Activated CD8-positive, alpha-beta T cell treated with anti-CD3 and anti-CD28 coated beads for 36 hours (primary cell): ENCODE measurements at places on chromosomes 6 and 20. TPM values are rescaled to one million over a fixed set of nuclear protein-coding genes. Genes with fewer than 3 reads are reported as not detected.

The IL17F gene
- total RNA-seq: 0.86 TPM

The GGTLC1 gene
- not detected for total RNA-seq

DNA sequence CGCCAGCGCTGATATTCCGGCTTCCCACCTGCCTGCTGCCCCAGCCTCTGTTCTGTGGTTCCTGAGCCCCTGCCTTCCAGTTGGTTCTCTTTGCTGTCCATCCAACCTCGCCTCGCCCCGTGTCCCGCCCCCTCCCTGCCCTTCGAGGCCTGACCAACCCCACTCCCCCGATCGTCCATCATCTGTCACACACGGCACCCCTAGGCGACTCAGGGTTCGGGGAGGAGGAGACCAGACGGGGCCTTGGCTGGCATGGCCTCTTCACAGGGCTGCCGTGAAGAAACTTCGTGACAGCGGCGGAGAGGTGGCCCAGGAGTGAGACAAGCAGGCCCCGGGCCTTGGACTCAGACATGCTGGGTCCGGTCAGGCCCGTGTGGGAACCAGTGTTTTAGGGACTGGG lies 226.1 kb downstream of the QKI start:
- H3K4me1 ChIP-seq: no peaks in the 10 kb centered on the region
- H3K36me3 ChIP-seq: no peaks in the 10 kb centered on the region
- H3K27ac ChIP-seq: no peak overlapping the region
- H3K4me3 ChIP-seq: no peak overlapping the region
- DNase-seq: no peak

- no peak for DNase-seq
- no peaks in the 10 kb centered on the region for H3K36me3 ChIP-seq
- H3K4me1 ChIP-seq: peaks cover 7% of the 10 kb centered on the region
- H3K4me3 ChIP-seq: no peak overlapping the region
- H3K27me3 ChIP-seq: no peaks in the 10 kb centered on the region
Observed at GRCh38 chr6:158441716-158442215, 118.1 kb upstream of the TMEM181 start.

DNA sequence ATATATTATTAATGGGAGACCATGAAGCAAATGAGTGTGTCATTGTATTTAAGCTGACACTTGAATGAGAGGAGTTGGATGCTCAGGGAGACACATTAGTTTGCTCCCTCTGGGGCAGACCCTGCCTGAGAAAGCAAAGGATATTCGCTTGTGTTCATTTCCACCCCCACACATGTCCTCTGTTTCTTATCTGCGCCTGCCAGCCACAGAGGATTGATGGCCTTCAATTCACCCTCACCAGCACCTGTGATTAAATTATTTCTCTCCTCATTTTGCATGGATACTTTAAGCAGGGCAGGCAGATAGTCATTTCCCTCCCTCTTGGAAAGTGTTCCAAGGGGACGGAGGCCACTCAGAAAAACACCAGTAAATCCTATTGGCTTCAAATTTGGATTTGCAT lies 185.2 kb upstream of the GMDS start:
- no peak overlapping the region for H3K27ac ChIP-seq
- no peaks in the 10 kb centered on the region for H3K36me3 ChIP-seq
- no peak overlapping the region for H3K4me3 ChIP-seq
- H3K4me1 ChIP-seq: no peaks in the 10 kb centered on the region
- H3K27me3 ChIP-seq: no peaks in the 10 kb centered on the region

The SPATS1 gene
- not detected for total RNA-seq

DNA sequence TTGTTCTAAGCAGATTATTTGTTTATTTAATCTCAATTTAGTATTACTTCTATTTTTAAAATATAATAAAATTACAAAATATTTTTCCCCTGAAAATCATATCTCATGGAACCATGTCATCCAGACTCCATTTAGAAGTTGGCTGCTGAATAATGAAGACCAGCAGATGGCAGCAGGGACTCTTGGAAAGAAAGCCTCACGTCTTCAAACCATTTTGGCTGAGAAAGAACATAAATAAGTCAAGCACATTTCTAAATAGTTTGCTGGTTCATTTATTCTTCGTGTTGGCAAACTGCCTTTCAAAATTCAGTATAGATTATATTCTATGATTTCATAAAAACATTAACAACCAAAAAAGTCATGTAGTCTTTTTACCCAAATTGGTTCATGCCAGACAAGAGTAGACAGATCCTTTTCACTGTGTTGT lies 71.7 kb downstream of the RCAN2 start:
- no peaks in the 10 kb centered on the region for H3K4me1 ChIP-seq
- H3K36me3 ChIP-seq: no peaks in the 10 kb centered on the region
- peaks cover 22% of the 10 kb centered on the region for H3K27me3 ChIP-seq
- H3K4me3 ChIP-seq: no peak overlapping the region
- peak; percentile 60 for DNase-seq

The COQ3 gene
- total RNA-seq: 20.8 TPM

The PI3 gene
- total RNA-seq: not detected

GRCh38 chr20:9852566-9852965 lies 13.7 kb upstream of the PAK5 start:
- H3K27ac ChIP-seq: no peak overlapping the region
- no peak overlapping the region for H3K4me3 ChIP-seq
- H3K27me3 ChIP-seq: no peaks in the 10 kb centered on the region
- H3K4me1 ChIP-seq: no peaks in the 10 kb centered on the region
- no peaks in the 10 kb centered on the region for H3K36me3 ChIP-seq
- DNase-seq: no peak

GRCh38 chr6:152008779-152009178 lies 201.3 kb downstream of the ESR1 start:
- no peaks in the 10 kb centered on the region for H3K27me3 ChIP-seq
- H3K4me3 ChIP-seq: no peak overlapping the region
- no peaks in the 10 kb centered on the region for H3K36me3 ChIP-seq
- DNase-seq: no peak

The BIRC7 gene
- 5.1 TPM for total RNA-seq

The CRIP3 gene
- total RNA-seq: 2.4 TPM

- DNase-seq: no peak
- no peak overlapping the region for H3K4me3 ChIP-seq
- no peak overlapping the region for H3K27ac ChIP-seq
- no peaks in the 10 kb centered on the region for H3K27me3 ChIP-seq
- H3K36me3 ChIP-seq: peaks cover 36% of the 10 kb centered on the region
Observed at GRCh38 chr6:15505463-15505918, 157.3 kb downstream of the DTNBP1 start.

The CST7 gene
- total RNA-seq: 48.5 TPM

DNA sequence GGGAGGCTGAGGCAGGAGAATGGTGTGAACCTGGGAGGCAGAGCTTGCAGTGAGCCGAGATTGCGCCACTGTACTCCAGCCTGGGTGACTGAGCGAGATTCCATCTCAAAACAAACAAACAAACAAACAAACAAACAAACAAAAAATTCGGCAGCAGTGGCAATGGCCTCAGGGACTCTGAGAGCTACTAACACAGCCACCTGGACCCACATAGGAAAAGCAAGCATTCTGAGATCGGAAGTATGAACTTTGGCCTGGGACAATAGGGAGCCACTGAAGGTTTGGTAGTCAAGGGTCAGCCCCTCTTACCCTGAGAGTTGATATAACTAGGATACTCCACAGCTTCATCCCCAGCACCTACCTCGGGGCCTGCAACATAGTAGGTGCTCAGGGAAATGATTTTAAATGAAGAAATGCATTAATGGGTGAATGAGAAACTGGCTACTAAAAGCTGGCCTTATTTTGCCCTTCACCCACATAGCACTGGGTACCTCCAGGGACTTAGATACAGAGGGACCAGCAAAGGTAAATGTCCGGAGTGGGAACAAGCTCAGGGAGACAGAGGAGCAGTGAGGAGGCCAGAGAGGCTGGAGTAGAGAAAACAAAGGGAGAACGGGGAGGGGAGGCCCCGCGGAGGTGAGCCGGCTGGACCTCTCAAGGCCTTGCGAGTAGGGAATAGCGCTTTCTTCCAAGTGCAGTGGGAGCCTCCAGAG lies 46.6 kb upstream of the PTGIS start:
- no peak for DNase-seq
- H3K4me1 ChIP-seq: peaks cover 6% of the 10 kb centered on the region
- H3K27ac ChIP-seq: no peak overlapping the region
- H3K27me3 ChIP-seq: peaks cover 2% of the 10 kb centered on the region
- no peak overlapping the region for H3K4me3 ChIP-seq
- H3K36me3 ChIP-seq: no peaks in the 10 kb centered on the region

DNA sequence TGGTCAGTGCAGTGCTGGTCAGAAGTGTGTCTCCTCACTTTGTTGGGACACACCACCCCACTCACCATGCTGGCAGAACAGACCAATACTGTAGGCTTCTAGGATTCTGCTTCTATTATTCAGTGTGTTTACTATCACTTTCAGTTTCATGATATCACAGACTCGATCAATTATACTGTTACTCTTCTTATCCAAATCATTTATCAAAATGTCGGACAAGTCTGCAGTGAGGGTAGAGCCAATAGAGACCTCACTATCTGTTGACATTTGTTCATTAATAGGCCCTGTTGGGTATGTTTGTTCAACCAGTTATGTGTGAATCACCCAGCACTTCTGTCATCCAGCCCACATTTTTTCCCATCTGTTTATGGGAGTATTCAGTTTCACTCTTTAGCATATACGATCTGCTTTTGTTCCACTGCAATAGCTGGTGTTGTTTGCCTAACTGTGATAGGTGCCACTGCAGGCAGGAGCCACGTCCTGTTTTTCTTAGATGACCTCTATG lies 140.1 kb downstream of the NRN1 start:
- peak; percentile 32 for DNase-seq
- no peaks in the 10 kb centered on the region for H3K27me3 ChIP-seq
- H3K4me3 ChIP-seq: peak overlapping the region; percentile 68
- peaks cover 45% of the 10 kb centered on the region for H3K4me1 ChIP-seq

DNA sequence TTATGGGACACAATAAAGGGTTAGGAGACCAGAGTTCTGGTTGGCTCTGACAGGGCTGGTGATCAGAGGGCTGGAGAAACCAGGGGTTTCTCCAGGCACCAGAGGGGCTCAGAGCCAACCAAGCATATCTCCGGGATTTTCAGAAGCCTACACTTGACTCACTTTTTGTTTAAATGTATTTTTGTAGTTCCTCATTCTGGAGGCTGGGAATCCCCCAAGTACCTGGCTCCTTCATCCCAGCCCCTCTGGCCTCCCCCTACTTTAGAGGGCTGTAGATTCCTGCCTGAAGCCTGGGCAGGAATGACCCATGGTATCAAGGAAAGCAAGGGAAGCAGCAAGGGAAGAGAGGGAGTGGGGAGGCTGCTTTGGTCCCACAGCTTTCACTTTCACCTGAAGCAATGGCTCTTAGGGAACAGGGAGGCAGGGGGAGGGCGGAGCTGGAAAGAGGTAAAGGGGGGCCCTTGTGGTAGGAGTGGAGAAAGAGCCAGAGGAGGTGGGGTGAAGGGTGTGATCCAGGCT lies 973 bp downstream of the CD40 start:
- peaks cover 10% of the 10 kb centered on the region for H3K27me3 ChIP-seq
- no peak for DNase-seq
- peaks cover 17% of the 10 kb centered on the region for H3K4me1 ChIP-seq
- peak overlapping the region; percentile 88 for H3K4me3 ChIP-seq
- H3K36me3 ChIP-seq: no peaks in the 10 kb centered on the region

GRCh38 chr6:109021870-109022269 lies 72.8 kb downstream of the SESN1 start:
- H3K4me1 ChIP-seq: peaks cover 33% of the 10 kb centered on the region
- DNase-seq: no peak
- no peak overlapping the region for H3K27ac ChIP-seq
- H3K4me3 ChIP-seq: no peak overlapping the region
- no peaks in the 10 kb centered on the region for H3K36me3 ChIP-seq

DNA sequence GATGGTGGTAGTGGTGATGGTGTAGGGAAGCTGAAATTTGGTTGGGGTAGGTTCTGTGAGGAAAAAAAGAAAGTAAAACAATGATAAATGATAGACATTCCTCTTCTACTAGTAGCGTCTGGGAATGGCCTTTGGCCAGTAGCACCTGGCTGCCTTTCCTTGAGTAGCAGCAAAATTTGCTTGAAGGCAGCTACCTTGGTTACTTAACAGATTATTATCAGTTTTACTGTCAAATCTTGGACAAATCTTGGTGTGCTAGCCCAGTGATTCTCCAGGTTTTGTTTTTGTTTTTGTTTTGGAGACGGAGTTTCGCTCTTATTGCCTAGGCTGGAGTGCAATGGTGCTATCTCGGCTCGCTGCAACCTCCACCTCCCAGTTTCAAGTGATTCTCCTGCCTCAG lies 26.4 kb downstream of the LIN28B start:
- H3K4me1 ChIP-seq: no peaks in the 10 kb centered on the region
- no peak overlapping the region for H3K27ac ChIP-seq
- H3K27me3 ChIP-seq: peaks cover 8% of the 10 kb centered on the region
- H3K4me3 ChIP-seq: no peak overlapping the region

The PDCD2 gene
- 140 TPM for total RNA-seq

The DEFB115 gene
- not detected for total RNA-seq

The TRIM31 gene
- total RNA-seq: not detected

The CLIC5 gene
- 1.1 TPM for total RNA-seq

DNA sequence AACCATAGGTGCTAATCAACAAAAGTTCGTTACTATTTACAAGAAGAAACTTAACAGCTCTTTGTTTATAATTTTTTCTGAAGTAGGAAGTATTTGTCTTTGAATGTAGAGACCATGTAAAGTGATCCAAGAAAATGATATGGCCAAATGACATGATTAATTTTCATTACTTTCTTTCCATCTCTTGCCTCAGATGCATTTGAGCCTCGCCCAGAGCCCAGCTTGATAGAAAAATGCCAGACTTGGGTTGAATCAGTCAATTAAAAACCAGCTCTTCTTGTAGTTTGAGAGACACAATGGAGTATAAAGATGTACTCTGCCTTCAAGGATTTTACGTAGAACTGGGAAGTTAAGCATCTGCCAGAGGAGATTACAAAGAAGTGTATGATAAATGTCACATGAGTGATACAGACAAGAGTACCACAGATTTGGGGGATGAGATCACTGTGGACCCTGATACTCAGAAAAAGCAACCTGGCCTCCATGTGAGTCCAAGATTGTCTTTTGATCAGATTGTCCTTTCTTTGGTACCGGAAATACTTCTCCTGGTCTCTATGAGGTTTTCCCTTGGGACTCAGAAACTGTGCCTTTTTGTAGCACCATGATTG lies 92.5 kb upstream of the SUPT3H start:
- peak overlapping the region; percentile 7 for H3K27ac ChIP-seq
- no peaks in the 10 kb centered on the region for H3K27me3 ChIP-seq
- H3K4me1 ChIP-seq: peaks cover 44% of the 10 kb centered on the region
- no peak for DNase-seq
- no peak overlapping the region for H3K4me3 ChIP-seq

- peaks cover 17% of the 10 kb centered on the region for H3K27me3 ChIP-seq
- H3K36me3 ChIP-seq: no peaks in the 10 kb centered on the region
- H3K4me3 ChIP-seq: no peak overlapping the region
- H3K4me1 ChIP-seq: no peaks in the 10 kb centered on the region
- DNase-seq: no peak
- no peak overlapping the region for H3K27ac ChIP-seq
Observed at GRCh38 chr6:87094576-87094975, 330 bp downstream of the CGA start.

- H3K27ac ChIP-seq: no peak overlapping the region
- H3K27me3 ChIP-seq: no peaks in the 10 kb centered on the region
- peaks cover 34% of the 10 kb centered on the region for H3K36me3 ChIP-seq
- no peak overlapping the region for H3K4me3 ChIP-seq
- no peak for DNase-seq
- H3K4me1 ChIP-seq: peaks cover 16% of the 10 kb centered on the region
Observed at GRCh38 chr20:38060536-38060935, 27.0 kb downstream of the RPRD1B start.

The MUC21 gene
- not detected for total RNA-seq

The FNDC1 gene
- total RNA-seq: not detected
